CD4-positive, alpha-beta T cell treated with Interleukin-4 for 1 hour (primary cell): ENCODE measurements at places on chromosomes 2 and 18.

- DNase-seq: peak; percentile 26
These were observed 303.8 kb upstream of the TRIB2 start for GRCh38 chr2:12412898-12413305.

- no peak for DNase-seq
These were observed 79.9 kb downstream of the NYAP2 start for GRCh38 chr2:225479386-225479785.

GRCh38 chr2:205914213-205915129 is 171.5 kb downstream of the INO80D start:
- DNase-seq: no peak

GRCh38 chr2:54496920-54497319 is 40.8 kb downstream of the SPTBN1 start:
- no peak for DNase-seq

DNA sequence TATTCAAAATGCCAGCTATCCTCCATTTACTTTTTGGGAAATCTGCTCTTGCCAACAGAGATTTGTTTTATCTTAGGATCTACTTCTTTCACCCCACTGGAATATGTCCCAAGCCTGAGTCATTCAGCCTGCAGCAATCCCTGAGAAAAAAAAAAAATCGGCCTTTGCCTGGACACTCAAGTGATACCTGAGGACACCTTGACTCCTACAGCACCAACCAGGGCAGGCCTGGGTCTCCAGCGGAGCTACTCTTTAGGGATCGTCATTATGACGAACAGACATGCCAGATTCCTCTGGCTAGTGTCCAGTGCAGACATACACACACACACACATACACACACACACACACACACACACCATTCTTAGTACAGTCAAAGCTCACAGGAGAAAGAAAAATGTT is 2.2 kb upstream of the UGT1A6 start:
- no peak for DNase-seq

GRCh38 chr2:158822193-158822592 is 27.1 kb downstream of the DAPL1 start:
- DNase-seq: no peak

DNA sequence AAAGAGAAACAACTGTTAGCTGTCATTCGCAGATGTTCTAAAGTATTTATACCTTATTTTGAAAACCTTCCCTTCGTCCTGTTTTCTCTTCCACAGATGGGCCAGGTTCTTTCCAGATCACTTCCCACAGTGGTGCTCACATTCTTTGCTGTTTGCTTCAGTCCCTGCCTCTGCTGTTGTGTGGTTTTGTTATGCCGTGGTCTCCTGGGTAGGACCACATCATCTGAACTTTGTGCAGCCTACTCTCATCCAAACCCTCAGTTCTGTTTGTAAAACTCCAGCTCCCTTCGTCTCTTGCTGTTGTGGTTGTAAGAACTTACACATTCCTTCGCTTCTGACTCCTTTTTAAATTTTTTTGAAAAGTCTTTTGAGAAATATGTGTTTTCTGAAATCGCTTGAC is 38.1 kb downstream of the ZNF236 start:
- no peak for DNase-seq

DNA sequence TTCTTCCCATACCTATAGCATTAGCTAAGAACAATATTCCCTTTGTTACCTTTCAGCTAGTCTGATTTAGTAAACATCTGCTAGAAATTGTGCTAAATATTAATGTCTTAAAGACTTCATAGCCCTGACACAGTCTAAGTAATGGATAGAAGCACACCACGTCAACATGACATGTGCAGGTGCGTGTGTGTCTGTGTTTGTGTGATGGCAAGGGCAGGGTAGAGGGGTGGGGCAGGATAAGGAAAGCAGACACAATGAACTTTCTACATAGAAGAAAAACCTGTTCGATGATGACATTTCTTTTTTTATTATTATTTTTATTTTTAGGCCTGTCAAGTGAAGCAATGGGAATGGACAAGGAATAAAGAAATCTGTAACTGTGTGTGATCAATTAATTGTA is 223.3 kb downstream of the NOL4 start:
- no peak for DNase-seq

- DNase-seq: no peak
These were observed 25.6 kb upstream of the SCYGR1 start for GRCh38 chr2:227413371-227413770.

- peak; percentile 45 for DNase-seq
These were observed 32.7 kb upstream of the ABCA12 start for GRCh38 chr2:215171151-215171550.

DNA sequence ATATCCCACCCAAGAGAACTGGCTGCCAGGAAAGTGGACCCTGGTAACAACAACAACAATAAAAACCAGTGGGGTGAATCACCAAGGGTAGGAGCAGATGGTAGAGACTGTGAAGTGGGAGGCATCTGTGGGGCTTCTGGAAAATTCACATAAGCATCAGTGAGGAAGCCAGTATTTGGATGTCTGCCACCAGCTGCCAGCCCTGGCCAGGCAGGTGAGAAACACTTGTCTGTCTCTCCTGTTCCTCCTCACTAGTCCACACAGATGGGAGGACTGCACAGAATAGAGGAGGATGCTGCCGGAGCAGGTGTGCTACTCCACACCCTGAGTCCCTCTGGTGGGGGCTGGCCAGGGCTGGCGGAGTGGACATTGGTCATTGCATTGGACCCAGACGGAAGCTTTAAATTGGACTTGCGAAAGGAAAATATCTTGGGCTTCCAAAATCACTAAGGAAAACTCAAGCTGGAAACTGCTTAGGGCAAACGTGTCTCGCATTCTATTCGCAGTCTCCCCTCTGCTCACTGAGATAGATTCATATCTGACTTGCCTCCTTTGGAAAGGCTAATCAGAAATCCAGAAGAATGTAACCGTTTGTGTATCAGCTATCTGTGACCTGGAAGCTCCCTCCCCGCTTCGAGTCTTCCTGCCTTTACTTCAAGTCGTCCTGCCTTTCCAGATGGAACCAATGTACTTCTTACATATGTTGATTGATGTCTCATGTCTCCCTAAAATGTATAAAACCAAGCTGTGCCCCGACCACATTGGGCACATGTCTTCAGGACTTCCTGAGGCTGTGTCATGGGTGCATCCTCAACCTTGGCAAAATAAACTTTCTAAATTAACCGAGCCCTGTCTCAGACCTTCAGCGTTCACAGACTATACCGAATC is 69.1 kb downstream of the NAB1 start:
- no peak for DNase-seq

DNA sequence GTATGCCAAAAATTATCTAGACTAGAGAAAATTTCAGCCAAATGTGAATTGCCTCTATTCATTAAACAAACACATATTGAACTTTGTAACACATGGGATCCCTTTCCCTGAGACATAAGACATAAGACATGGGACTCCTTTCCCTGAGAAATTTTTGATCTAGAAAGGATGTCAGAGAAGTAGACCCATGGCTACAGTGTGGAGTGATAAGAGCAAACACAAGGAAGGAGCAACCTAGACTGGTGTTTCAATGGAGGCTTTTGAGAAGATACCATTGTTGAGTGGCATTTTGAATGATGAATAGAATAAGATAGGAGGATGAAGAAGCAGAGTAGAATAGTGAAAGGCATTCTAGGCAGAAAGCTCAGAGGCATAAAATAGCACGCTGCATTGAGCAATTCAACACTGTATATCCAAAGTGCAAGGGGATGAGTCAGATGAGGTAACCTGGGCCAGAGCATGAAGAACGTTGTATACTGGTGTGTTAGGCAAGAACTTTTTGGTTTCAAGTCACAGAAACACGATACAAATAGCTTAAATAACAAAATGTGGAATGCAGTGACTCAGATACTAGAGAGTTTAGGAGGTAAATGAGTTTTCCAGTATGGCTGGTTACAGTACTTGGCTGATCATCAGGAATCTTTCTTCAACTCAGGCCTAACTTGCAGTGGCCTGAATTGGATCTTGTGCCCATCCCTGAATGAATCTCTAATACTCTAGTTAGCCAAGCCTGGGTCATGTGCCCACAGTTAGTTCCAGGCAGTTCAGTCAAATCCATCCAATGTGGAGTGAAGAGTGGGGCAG is 129.8 kb upstream of the TANK start:
- DNase-seq: no peak

DNA sequence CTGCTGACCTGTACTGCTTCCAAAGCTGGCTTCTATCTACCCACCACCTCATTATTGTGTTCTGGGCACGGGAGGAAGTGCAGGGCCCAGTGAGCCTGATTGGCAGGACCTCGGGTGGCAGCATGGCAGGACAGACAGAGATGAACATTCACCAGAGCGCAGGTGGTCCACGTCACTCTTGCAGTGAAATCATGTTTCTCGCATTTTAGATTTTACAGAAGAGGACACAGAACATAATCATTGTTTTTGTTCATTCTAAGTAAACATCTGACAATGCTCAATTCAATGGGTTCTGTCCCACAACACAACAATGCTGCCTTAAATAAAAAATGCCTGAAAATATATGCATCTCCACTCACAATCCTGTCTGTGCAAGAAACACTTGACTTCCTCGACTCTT is 11.5 kb upstream of the BIN1 start:
- DNase-seq: no peak

DNA sequence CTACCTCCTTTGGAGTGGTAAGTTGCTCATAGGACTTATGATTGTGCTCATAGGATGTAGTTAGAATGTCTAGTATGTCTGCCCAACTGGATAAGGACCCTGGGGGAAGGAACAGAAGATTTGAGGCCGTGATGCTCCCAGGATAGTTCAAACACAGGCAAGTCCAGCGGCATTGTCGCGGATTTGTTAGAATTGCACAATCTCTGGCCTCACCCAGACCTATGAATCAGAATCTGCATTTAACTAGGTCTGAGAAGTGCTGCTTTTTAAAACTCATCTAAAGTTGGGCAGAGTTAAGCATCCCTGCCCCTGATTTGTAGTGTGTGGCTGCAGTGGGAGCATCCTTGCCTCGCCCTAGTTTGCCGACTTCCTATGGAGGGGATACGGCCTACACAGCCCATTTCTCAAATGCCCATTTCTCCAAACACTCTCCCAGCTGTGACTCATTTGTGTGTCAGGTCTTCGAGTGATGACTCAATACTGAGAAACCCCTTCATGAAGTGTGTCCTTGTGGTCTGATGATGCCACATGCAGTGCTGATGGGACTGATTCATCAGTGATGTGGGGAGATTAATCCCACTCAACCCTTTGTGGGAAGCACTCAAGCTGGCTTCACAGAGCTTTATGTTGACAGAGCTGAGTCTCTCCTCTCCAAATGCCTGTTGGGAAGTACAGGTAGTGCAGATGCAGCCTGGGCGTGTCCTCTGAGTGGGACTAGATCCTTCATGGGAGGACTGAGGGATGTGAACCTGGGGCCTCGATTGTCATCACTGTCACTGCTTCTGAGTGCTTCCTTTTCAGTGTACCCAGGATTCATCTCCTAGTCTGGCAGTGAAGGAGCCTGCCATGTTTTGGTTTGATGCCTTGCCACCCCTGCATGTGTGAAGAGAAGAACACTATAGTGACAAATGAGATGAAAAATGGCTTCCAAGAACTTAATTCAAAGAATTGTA is 18.7 kb downstream of the SMIM21 start:
- DNase-seq: no peak

DNA sequence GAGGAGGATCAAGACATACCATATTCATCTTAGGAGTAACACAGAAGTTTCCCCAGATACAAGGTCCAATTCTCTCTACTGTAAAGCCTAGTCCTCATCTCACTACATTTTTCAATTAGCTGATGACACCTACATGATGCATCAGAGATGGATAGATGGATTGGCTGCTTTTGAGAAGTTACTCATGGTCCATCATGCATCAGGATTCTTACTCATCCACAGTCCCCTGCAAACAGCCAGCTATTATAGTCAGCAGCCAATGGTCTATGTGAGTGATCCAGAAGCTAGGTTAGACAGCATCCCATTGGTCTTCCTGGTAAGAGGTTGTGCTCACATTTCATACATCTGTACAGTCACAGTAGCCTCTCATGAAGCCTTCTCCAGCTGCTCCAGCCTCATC is 154.5 kb upstream of the NRP2 start:
- DNase-seq: no peak

DNA sequence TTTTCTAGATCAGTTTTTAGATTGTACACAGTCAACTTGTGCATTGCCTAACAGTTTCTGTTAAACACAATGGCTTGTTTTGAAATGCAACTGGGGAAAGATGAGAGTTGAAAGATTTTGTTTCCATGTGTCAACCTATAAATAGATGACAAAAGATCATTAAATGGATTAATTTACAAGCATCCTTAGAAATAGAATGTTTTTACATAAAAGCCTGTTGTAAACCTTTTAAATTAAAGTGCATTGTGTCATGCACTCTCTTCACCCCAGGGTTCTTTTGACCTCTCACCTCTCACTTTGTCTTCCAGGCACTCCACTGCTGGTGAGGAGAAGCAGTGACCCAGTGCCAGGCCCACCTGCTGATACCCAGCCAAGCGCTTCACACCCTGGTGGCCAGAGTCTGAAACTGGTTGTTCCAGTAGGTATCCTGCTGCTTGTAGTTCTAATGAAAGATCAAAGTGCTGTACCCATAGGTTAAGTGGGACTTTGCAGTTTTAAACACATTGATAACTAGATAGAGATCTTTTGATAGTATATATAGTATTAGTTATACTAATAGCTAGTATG is 502.1 kb downstream of the PARD3B start:
- no peak for DNase-seq

DNA sequence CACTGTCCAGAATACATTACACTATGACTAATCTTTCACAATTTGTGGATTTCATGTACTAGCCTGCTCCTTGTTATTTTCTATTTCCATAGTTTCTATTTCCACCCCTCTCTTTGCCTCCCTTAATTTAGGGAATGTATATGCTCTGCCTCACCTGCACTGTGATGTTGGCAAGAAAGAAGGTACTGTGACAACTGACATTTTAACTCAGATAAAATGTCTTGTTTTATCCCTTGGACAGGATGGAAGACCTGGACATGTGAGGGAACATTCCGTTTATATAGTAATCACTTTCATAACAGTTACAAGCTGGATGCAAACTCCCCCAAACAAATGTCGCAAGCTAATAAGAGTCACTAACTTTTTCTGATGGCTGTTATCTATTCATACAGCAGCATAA is 21.5 kb upstream of the DSG3 start:
- DNase-seq: no peak

DNA sequence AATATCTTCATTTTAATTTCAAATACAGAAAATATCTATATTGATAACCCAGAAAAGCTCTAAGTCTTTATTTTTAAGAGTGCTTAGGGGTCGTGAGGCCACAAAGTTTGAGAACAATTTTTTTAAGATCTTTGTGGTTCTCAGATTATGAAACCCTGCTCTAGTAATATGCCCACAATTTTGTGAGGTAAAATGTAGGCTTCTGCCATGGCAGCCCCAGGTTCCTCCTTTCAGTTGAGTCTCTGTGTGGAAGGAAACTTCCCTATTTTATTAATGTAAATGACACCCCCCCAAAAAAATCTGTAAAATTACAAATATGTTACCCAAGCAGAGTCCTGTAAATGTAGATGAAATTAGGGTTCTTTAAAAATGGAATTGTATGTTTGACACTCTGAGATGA is 600.5 kb downstream of the SATB2 start:
- no peak for DNase-seq
